Activated naive CD4-positive, alpha-beta T cell treated with anti-CD3 and anti-CD28 coated beads for 36 hours (primary cell): ENCODE measurements at places on chromosomes 7 and 10.
A peak's percentile ranks its signal among the peaks of the same experiment; 100 is the strongest.

DNA sequence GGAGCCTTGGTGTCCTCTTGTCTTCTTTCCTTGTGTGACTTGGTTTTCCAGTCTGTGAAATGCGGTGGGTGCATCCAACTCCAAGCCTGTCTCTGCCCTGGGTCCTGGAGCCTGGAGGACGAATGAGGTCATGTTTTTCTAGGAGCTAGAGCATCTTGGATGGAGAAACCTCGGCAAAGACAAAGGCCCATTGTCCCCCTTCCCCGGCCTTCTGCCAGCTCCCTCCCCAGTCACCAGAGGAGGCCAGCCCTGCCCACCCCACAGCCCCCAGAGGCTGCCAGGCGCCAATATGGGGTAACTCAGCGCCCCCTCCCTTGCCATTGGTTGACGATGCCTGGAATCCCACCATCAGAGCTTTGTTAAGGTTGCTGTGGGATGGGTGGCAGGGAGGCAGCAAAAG lies 40.4 kb downstream of the KCTD7 start:
- peaks cover 3% of the 10 kb centered on the region for H3K4me1 ChIP-seq
- no peak for DNase-seq
- no peak overlapping the region for H3K27ac ChIP-seq
- H3K36me3 ChIP-seq: peaks cover 4% of the 10 kb centered on the region

DNA sequence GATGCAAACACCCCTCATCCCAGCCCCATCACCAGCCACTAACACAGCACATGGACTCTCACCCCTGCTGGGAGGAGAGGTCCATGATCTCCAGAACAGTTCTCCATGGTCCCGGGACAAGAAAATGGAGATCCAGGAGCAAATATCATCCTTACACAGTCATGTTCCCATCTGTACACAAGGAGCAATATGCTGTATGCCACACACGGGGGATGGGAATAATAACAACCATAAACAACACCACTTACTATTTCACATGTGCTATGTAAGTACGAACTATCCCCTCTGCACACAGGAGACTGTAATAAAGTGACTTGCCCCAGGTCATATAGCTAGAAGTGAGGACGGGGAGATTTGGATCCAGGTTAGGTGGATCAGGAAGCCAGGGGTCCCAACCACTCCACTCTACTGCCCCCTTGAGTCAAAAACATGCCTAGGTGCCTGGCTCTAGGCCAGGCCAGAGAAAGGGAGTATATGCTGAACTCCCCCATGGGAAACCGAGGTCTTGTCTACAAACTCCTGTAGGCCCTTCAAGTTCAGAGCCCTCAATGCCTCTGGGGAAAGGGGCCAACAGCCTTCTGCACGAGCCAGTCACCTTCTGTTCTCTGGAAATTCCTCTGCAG lies 34.1 kb downstream of the LRRC20 start:
- no peaks in the 10 kb centered on the region for H3K27me3 ChIP-seq
- DNase-seq: peak; percentile 60
- no peak overlapping the region for H3K4me3 ChIP-seq
- H3K27ac ChIP-seq: no peak overlapping the region
- H3K36me3 ChIP-seq: no peaks in the 10 kb centered on the region

- no peaks in the 10 kb centered on the region for H3K36me3 ChIP-seq
- H3K4me3 ChIP-seq: no peak overlapping the region
- no peaks in the 10 kb centered on the region for H3K4me1 ChIP-seq
- DNase-seq: no peak
- H3K27ac ChIP-seq: no peak overlapping the region
Measured at GRCh38 chr7:99244939-99245338, 27.7 kb upstream of the MYH16 start.

GRCh38 chr10:77925795-77926565 lies 575 bp downstream of the DLG5 start:
- peaks cover 8% of the 10 kb centered on the region for H3K4me1 ChIP-seq
- H3K27me3 ChIP-seq: peaks cover 37% of the 10 kb centered on the region
- H3K27ac ChIP-seq: no peak overlapping the region

DNA sequence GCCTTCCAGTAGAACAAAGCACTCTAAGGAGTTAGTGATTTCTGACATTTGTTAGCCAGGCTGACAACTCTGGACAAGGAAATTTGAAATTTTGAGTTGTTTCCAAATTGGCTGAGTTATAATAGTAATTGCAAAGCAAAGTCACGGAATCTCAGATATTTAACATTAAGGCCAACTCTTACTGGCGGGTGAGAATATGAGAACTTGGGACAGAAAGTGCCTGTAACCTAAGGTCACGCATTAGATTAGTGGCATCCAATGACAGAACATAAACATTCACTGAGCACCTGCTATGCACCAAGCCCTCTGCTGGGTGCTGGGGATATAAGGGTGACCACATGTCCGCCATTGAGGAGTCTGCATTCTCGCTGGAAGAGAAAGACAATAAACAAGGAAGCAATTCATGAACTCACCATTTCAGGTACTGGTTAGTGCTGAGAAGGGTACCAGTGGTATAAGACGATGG lies 45.5 kb upstream of the CHST15 start:
- H3K4me1 ChIP-seq: no peaks in the 10 kb centered on the region
- no peaks in the 10 kb centered on the region for H3K36me3 ChIP-seq
- no peaks in the 10 kb centered on the region for H3K27me3 ChIP-seq
- H3K27ac ChIP-seq: no peak overlapping the region
- H3K4me3 ChIP-seq: no peak overlapping the region
